ENCODE measurements at places on chromosomes 5 and 9. TPM values are rescaled to one million over a fixed set of nuclear protein-coding genes. Genes with fewer than 3 reads are reported as not detected.

The PCDHA2 gene
- total RNA-seq = 0.07 TPM

DNA sequence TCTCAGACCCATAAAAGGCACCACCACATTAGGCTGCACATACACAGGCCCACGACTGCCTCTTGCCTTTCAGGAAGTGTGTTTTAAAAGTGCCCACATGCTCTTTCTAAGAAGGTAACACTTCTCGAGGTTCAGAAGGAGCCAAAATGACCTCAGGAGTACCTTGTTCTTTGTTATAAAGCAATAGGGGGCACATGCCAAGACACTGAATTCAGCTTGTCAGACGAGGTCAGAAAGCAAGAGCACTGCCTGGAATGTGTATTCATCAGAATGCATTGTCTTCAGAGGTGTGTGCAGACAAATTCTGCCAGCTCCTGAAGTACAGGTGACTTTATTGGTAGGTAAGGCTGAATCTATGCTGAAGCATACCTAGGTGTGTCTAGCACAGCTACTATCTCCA lies 114.5 kb upstream of the IRX1 start:
- DNase-seq = no peak

- DNase-seq = peak; percentile 81
These were observed 53.0 kb upstream of the RETREG1 start for GRCh38 chr5:16669776-16670175.

GRCh38 chr5:123807177-123807945 lies 295.4 kb downstream of the CSNK1G3 start:
- DNase-seq = no peak

Measured in pulmonary artery endothelial cell (primary cell).